ENCODE measurements at places on chromosomes 2 and 18.

DNA sequence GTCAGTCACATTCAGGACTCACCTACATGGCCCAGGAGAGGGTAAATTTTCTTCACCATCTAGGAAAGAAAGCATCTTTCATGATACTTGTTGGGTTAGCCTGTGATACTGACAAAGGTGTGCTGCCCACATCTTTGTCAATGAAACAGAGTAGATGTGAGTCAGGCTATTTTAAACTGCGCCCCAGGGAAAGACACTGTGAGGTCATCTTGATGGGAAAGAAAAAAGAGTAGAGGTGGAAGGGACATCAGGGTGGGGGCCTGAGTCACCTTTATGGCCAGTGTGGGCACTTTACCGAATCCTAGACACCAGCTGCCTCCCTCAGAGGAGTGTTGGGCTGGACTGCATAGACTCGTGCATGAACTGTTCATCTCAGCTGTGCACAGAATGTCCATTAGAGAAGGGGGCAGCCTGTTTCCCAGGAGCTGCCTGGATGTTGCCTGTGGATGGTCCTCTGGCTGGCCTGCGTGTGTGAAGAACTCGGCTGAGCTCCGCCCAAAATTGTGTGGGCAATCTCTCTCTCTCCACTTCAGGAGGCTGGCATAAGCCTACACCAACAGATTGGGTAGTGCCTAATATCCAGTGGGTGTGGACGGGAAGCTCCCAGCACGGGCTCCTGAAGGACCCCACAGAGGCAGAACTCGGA lies 278.7 kb upstream of the PXDN start:
- no peak for DNase-seq

GRCh38 chr18:12041561-12041960 lies 52.1 kb upstream of the ANKRD62 start:
- DNase-seq = no peak

GRCh38 chr2:55047677-55048299 lies 2.5 kb downstream of the RTN4 start:
- DNase-seq = no peak

GRCh38 chr2:23745726-23746105 lies 181.2 kb downstream of the ATAD2B start:
- no peak for DNase-seq

DNA sequence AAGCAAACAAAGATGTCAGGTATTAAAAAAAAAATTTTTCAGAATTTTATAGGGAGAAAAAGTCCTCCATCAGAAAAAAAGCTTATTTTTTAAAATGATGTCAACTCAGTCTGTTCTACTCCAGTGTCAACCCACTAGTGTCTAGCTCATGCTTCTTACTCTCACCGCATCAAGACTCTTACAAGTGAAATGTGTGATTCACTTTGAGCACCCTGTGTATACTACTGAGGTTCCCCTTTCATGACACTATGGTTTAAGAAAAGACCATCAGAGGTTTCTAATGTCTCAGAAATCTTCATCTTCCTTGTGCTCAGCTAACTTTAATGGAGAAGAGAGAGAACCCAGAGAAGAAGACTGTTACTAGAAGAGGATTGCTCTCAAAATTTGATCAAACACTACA lies 43.4 kb downstream of the FEZ2 start:
- DNase-seq = no peak

DNA sequence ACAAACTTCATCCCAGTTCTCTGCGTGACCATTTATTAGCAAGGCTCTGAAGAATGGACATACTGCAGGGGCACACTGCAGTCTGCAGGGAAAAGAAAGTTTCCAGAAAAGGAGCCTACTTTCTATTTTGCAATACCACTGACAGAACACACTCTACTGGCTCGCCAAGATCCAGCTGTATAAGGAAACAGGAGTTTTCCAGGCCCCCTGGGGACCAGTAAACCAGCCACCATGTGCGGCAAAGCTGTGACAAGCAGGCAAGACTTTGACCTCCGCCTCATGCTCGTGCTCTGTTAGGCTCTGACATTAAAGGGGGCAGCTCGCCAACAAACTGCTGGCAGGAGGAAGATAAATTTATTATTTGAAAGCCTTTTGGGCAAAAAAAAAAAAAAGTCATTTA lies 67.3 kb downstream of the CCBE1 start:
- DNase-seq = no peak

- no peak for DNase-seq
Measured at GRCh38 chr2:11067221-11068078, 87.8 kb upstream of the SLC66A3 start.

GRCh38 chr2:198371921-198372543 lies 567.6 kb downstream of the PLCL1 start:
- no peak for DNase-seq

Measured in DMS153 (cell line).